Smooth muscle cell of the umbilical artery (primary cell): ENCODE measurements at places on chromosomes 11 and 22. TPM values are rescaled to one million over a fixed set of nuclear protein-coding genes. Genes with fewer than 3 reads are reported as not detected.

Gene DERL3
- total RNA-seq, result 0.30 and 0.83 TPM in 2 replicates

Gene FAM227A
- 4.0 and 5.0 TPM in 2 replicates for total RNA-seq

Gene MAPK1
- total RNA-seq, result 47.2 and 76.2 TPM in 2 replicates

Gene PTPRCAP
- total RNA-seq, result 0.42 TPM in 1 of 2 replicates, not detected in the other

Gene RAB6A
- total RNA-seq, result 163 and 189 TPM in 2 replicates

Gene ADAMTS8
- not detected in 2 replicates for total RNA-seq

Gene SLC5A12
- 0.30 TPM in 1 of 2 replicates, not detected in the other for total RNA-seq

Gene PIH1D2
- total RNA-seq, result 0.69 and 1.2 TPM in 2 replicates

Gene CABP4
- not detected in 2 replicates for total RNA-seq

Gene LINC01488
- not detected in 2 replicates for total RNA-seq

Gene SMIM35
- not detected in 2 replicates for total RNA-seq

Gene CELSR1
- total RNA-seq, result 1.5 and 7.3 TPM in 2 replicates

Gene FXYD2
- not detected in 2 replicates for total RNA-seq

Gene MYEOV
- total RNA-seq, result 2.9 TPM in 1 of 2 replicates, not detected in the other

Gene TOMM22
- total RNA-seq, result 40.3 and 51.7 TPM in 2 replicates

Gene CD3D
- total RNA-seq, result not detected in 2 replicates

Gene TSGA10IP
- total RNA-seq, result not detected in 2 replicates

Gene CRYBB3
- total RNA-seq, result not detected in 2 replicates

Gene OR8K3
- not detected in 2 replicates for total RNA-seq

Gene KDELR3
- 160 and 218 TPM in 2 replicates for total RNA-seq
